Stimulated activated CD4-positive, alpha-beta T cell treated with anti-CD3 and anti-CD28 coated beads, Interleukin-1b, Interleukin-23, amount 100 ng/mL, for 48 hours (primary cell): ENCODE measurements at places on chromosomes 13 and 19.

DNA sequence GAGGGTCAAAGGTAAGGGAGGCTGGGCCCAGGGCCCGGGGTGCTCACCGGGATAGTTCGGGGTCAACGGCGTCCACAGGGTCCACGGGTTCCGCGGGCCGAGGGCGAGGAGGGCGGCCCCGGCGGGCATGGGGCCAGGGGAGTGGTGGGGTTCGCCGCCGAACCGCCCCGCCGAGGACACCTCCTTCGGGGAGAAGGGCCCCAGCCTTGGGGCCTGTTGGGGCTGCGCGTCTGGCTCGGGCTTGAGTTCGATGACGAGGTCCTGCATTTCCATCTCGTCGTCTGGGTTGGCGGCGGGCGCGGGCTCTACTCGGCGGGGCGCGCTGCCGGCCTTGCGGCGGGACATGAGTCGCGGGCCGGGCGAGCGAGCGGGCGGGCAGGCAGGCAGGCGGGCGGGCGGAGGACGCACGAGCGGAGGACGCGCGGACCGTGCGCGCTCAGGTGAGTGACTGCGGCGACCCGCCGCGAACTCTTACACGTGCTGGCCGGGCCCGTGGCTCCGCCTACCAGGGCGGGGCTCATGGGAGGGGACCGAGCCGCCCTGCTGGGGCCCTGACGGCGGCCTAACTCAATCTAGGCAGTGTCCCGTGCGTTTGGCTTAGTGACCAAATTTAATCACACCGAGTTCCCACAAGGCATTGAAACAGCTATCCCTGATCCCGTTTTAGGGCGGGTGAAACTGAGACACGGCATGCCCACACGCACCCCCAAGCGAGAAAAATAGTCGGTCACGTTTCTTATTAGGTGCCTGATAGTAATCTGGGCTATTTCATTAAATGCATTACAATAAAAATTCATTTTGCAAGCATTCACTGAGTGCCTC is at the start of gene ZNF296:
Gene ZNF296 (minus strand): TSS at position 450 of the 822 bp plus-strand sequence. CDS start 105 bp downstream, at position 345.
- DNase-seq = peak; percentile 82

GRCh38 chr19:3617463-3617862 is 9.1 kb downstream of the CACTIN start:
- no peak for DNase-seq

- DNase-seq = no peak
These were observed 26.2 kb downstream of the RAP2A start for GRCh38 chr13:97460004-97460775.

GRCh38 chr19:18951721-18952281 is 10.8 kb upstream of the HOMER3 start:
- DNase-seq = no peak

- no peak for DNase-seq
These were observed 2.4 kb downstream of the SPART start for GRCh38 chr13:36343766-36344165.

DNA sequence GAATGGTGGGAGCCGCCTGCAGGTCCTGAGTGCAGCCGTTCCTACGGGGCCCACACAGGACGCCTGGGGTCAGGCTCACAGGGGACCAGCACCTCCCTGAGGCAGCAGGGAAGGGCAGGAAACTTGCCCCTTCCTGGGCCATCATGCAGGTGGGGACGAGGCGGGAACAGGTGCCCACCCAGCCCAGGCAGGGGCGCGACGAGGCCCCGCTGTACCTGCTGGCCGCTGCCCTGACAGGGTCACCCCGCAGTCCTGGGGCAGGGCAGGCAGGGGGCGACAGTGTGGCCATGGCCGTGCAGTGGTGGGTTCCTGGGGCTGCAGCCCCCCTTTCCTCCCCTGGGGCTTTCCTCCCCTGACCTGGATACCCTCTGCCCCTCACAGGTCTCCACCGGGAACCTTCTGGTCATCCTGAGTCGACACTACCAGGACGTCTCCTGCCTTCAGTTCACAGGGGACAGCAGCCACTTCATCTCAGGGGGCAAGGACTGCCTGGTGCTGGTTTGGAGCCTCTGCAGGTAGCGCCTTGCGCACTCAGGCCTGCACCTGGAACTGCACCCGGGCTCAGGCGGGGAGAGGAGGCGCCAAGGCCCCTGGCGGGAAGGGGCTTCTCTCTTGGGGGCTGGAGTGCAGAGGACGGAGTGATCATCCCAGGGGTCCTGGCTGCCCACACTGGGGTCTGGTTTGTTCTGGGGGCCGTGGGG is 5.4 kb downstream of the WDR18 start:
- no peak for DNase-seq

- no peak for DNase-seq
These were observed 823.8 kb upstream of the ATXN8OS start for GRCh38 chr13:69283837-69284236.
